ENCODE measurements at places on chromosomes 1 and 21.

DNA sequence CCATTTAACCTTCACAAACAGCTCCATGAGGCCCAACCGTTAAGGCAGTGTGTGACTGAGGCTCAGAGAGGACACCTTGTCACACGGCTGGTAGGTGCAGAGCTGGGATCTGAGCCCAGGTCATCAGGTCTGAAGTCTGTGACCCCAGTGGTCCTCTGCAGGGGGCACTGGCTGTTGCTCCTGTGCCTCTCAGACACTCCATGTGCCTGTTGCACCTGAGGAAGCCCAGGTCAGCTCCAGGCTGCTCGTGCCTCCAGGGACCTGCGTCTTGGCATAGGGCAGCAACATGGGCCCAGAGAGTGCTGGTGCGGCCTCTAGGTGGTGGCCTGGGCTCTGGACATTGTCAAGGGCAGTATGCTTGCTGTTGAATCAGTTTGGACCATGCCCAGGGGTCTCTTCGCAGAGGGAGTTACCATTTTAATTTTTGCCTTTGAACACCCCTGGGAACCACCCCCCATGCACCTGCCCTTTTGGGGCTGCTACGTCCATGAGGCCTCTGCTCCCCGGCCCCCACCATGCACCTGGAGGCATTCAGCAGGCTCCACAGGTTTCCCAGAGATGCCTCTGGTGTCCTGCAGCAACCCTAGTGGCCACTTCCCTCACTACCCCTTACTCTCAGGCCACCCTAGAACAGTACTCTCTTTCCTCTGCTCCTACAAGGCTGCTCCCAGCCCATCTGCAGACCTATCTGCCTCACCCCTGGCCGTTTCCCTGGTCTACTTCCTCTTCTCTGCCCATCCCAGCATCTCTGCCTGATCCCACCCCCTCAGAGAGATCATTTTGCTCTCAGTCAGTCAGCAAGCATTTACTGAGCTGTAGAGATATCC lies 25.2 kb upstream of the EPS8L3 start:
- DNase-seq: peak; percentile 40

- DNase-seq: no peak
Measured at GRCh38 chr1:19775317-19775716, 24.4 kb downstream of the TMCO4 start.

- no peak for DNase-seq
Measured at GRCh38 chr1:91894036-91894761, 8.2 kb upstream of the TGFBR3 start.

- DNase-seq: no peak
Measured at GRCh38 chr1:214791961-214792360, 189.0 kb downstream of the CENPF start.

DNA sequence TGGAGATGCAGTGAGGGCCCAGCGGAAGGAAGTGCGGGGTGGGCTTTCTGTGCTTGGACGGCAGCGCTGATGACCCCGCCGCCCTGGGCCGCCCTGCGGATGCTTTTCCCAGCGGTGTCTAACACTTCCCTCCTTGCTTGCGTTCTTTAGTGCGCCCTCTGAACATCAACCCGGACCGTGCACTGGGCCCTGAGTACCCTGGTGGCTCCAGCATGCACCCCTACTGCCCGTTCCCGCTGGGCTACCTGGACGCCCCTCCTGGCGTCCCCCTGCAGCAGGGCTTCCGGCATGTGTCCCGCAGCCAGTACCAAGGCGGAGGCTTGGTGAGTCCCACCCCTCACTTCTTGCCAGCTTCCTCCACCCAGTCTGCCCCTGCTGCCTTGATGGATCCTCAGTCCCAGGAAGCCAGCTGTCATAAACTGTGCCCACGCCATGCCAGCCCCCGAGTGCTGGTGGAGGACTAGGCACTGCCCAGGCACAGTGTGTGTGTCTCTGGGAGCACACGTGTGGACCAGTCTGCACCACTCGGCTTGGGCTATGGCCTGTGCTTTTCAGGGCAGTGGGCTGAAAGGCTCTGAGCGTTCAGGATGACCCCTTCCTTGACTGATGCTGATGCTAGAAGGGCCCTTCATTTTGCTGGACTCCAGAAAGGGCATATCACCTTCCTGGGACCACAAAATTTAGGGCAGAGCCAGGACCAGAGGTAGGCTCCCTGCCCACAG lies 2.3 kb downstream of the DMRTB1 start:
- no peak for DNase-seq

DNA sequence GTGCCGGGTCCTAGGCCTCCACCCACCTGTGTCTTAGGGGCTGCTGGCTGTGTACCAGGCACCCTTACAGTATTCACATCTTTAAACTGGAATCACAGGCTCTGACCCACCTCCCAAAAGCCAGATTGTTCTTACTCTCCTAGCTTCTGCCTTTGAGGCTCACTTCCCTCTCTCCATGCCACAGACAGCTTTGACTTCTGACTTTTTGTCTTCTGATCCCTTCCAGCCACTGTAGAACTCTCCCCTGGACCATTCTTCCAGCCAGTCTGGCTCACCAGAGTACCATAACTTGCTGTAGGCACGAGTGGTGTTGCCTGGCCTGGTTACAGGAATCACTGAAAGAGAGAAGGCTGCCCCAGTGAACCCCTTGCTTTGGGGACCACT lies 58.1 kb upstream of the STUM start:
- DNase-seq: no peak

- DNase-seq: no peak
Measured at GRCh38 chr1:70142075-70142474, 63.3 kb downstream of the LRRC40 start.

- DNase-seq: no peak
Measured at GRCh38 chr1:32706491-32706890, 3.9 kb upstream of the SYNC start.

GRCh38 chr1:15870421-15870820 lies 22.9 kb downstream of the SPEN start:
- DNase-seq: no peak

GRCh38 chr21:43824333-43825241 lies 35.2 kb downstream of the RRP1 start:
- no peak for DNase-seq

DNA sequence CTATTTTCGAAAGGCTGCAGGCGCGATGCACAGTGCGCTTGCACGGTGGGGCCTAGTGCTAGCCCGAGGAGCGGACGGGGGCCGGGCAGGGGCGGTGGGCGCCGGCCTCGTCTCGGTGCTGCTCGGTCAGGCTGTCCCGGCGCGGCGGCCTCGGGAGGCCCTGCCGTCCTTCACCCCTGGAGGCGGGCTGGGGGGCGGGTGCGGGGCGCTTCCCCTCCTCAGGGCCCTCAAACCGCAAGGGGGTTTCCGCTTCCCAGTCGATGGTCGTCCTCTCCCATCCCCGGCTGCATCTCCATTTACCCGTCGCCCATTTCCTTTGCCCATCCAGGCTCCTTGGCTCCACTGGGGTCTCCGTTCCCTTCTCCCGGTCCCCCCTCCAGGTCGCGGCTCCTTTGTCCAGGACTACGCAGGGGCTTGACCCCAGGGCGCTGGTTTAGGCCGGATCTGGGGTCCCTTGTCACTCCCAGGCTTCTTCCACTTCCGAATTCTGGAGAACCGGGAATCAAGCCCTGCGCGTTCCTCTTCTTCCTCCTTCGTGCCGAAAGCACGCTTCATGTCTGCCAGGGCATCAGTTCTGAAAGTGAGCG lies 196.3 kb upstream of the LMO4 start:
- DNase-seq: no peak

- DNase-seq: peak; percentile 73
Measured at GRCh38 chr21:41610042-41610839, 102.3 kb upstream of the TMPRSS2 start.

- no peak for DNase-seq
Measured at GRCh38 chr1:49527606-49528305, 496.0 kb downstream of the AGBL4 start.

- no peak for DNase-seq
Measured at GRCh38 chr1:212225416-212225815, 59.8 kb upstream of the PPP2R5A start.

DNA sequence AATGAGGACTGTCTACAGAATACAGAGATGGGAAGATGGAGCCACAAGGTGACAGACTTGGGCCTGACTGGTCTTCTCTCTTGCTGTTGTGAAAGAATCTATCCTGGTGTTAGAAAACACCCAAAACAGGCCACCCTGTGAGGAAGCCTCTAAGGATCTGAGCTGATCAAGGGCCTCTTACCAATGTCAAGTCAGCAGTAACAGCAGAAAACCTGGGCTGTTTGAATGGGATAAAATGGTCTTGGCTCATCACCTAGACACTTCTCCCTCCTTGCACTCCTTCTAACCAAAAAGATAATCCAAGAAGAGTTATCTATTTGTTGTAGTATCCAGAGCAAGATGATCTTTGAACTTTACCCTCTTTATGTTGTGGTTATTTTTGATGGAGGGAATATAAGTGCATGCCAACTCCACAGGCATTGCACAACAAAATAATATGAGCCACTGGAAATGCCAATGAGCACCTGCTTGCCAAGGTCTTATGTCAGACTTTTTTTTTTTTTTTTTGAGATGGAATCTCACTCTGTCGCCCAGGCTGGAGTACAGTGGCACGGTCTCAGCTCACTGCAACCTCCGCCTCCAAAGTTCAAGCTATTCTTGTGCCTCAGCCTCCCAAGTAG lies 32.8 kb upstream of the ZNF281 start:
- no peak for DNase-seq

DNA sequence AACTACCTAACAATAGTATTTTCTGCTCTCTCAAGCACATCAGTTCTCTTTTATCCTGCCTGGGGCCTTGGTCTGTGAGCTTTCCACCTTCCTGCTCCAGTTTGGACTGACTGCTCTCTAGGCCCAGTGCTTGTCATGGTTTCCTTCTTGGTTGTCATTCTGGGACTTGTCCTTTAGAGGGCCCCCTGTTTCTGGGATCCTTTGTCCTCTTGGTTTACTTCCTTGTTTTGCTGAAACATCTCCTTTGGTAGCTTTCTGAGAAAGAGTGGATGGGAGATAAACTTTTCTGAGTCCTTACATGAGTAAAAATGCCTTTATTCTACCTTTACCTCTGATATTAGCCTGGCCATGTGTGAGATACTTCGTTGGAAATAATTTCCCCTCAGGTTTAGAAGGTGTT lies 4.7 kb downstream of the SLC1A7 start:
- DNase-seq: no peak

DNA sequence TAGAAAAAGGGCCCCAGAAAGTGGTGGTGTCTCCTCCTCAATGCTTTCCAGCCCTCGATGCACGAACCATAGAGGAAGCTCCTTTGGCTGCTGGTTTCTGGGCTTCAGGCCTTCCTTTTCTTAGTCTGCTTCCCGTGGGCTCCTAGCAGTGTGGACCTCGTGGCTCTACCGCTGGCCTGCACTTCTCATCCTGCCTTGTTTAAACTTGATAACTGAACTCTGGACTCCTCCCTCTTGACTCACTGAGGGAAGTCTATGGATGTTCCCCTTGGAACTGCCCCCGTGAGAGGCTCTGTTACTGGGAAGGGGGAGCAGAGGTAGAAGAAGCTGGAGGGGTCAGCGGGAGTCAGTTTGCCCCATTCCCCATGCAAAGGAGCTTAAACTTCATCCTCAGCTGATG lies 75.3 kb upstream of the WDR26 start:
- DNase-seq: no peak

DNA sequence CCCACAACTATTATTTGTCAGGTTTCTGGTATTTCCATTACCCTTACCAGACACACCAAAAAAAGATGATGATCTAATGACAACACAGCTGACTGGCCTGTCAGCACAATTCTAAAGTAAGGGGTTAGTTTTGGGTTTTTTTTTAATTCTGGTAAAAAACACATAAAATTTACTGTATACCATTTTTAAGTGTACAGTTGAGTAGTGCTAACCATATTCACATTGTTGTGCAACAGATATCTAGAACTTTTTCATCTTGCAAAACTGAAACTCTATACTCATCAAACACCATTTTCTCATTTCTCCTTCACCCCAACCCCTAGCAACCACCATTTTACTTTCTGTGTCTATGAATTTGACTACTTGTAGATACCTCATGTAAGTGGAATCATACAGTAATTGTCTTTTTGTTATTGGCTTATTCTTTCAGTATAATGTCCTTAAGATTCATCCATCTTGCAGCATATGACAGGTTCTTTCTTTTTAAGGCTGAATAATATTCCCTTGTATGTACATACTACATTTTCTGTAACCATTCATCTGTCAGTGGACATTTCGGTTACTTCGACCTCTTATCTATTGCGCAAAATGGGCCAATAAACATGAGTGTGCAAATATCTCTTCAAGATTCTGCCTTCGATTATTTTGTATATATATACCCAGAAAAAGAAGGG lies 29.8 kb downstream of the ARNT start:
- no peak for DNase-seq

- DNase-seq: peak; percentile 32
Measured at GRCh38 chr1:34829250-34829649, 30.3 kb downstream of the SMIM12 start.

- no peak for DNase-seq
Measured at GRCh38 chr1:154955039-154955717, 721 bp downstream of the PBXIP1 start.

DNA sequence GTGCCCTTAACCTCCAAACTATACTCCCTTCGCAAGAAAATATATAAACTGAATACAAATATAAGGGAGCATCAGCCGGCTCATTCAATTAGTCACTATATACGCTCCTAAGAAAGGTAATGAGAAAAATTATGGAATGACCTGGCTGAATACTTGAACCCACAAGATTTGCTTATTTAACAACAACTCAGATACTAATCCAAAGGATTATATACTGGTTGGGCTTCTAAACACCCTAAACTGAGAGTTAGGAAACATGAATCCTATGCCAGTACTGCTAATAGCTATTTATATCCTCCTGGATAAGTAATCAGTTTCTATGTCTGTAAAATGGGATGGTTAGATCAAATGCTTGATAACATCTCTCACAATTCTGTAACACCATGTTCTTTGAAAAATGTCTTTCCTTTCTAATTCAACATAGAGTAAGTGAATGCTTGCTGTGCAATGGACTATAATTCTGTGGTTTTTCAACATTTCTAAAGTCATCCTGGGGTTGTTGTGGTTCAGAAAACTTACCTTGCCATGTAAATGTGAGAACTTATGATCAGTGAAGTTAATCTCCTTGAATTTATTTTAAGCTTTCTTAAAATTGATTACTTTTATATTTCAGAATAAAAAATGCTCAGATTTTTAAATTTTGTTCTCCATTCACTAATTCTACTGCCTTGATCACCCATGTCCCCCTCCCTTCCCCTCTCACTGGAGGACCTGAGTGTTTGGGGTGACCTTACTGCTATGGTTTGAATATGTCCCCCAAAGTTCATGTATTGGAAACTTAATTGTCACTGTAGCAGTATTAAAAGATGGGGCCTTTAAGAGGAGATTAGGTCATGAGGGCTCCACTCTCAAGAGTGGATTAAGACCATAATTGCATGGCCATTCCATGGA lies 14.5 kb downstream of the DUSP10 start:
- DNase-seq: no peak

- DNase-seq: no peak
Measured at GRCh38 chr1:32331549-32331948, 4.5 kb downstream of the MARCKSL1 start.

Data from left lobe of liver (tissue), 2 donors.